ENCODE measurements at places on chromosomes 2 and 18.

GRCh38 chr2:19287324-19287723, 71.1 kb downstream of the OSR1 start:
- DNase-seq: no peak

GRCh38 chr2:165078913-165079312, 123.6 kb upstream of the SLC38A11 start:
- no peak for DNase-seq

GRCh38 chr2:217489145-217489960, 513.4 kb downstream of the TNS1 start:
- no peak for DNase-seq

DNA sequence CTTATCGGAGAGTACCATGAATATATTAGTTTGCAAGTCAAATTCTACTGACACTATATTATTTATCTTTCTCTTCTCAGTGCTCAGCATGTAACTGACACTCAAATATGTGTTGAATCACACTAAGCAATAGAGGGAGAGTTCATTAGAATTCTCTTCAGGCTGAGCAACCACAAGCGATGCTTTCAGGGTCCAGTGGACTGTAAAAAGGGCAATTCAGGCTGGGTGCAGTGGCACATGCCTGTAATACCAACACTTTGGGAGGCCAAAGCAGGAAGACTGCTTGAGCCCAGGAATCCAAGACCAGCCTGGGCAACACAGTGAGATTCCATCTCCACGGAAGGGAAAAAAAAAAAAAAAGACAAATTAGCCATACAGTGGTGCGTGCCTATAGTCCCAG, 16.3 kb downstream of the PDE6D start:
- no peak for DNase-seq

- DNase-seq: no peak
Observed at GRCh38 chr2:69055688-69056470, 42.9 kb downstream of the ANTXR1 start.

DNA sequence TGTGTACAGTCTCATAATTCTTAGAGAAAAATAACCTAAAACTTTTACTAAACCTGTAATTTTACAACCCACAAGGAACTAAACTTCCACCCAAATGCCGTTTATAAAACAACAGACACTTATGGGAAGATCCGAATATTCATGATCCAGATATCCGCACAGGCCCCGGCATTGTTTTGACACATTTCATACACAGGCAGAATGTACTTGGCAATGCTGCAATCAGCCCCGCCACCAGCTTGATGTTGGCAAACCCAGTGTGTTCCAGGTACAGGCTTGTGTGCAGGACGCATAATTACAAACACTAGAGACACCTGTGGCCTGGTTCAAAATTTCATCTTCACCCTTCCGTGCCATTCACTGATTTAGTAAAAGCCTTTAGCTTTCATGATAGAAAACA, 393.0 kb upstream of the SALL3 start:
- no peak for DNase-seq

DNA sequence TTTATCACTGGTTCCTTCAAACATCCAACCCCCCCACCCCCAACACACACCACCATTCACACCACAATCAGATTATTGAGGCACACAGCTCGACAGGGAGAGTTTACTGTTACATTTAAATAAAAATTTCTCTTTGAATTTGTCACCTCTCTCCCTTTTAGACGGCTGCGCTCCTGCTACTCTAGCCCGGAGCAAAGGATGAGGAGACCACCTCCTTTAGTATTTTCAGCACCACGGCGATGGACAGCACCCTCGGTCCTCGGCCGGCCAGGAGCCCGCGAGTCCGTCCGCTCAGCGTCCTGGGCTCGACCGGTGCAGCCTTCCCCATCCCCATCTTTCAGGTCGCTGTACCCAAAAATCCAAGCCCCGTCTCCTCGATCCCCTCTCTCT, 892 bp downstream of the CELF4 start:
- no peak for DNase-seq

DNA sequence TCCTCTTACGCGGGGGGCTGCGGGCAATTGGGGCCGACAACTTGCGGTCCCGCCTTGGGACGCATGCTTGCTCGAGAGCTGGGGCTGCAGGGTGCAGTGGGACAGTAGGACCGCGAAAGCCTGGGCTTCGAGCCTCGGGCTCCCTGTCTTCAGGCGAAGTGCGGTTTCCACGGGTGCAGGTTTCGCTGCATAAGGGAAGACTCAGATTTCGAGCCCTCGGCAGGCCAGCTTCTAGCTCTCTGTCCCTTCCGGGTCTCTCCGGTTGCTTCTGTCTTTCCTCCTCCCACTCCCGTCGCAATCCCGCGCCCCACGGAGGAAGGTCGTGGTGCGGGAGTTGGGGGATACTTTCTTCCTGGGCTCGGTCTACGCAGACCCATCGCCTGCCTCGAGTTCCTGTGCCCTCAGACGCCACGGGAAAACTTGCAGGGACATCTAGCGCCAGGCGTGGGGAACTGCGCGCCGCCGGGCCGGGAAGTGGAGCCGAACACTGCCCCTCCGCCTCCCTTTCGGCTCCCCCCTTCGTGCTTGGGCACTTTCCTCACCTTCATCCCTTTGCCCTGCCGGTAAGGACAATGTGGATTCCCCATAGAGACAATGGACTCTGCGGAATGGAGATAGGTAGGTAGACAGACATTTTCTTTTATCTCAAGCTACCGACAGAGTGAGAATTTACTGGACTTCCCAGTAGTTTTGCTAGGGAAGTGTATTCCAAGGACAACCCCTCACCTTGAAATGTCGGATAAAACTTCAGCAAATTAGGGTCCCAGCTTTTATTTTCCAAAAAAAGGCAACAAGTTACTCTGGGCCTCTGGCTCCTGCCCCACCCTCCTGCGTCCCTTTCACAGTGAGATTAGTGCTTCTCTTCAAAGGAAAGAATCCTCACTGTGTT, 4.2 kb upstream of the HOXD13 start:
- no peak for DNase-seq

DNA sequence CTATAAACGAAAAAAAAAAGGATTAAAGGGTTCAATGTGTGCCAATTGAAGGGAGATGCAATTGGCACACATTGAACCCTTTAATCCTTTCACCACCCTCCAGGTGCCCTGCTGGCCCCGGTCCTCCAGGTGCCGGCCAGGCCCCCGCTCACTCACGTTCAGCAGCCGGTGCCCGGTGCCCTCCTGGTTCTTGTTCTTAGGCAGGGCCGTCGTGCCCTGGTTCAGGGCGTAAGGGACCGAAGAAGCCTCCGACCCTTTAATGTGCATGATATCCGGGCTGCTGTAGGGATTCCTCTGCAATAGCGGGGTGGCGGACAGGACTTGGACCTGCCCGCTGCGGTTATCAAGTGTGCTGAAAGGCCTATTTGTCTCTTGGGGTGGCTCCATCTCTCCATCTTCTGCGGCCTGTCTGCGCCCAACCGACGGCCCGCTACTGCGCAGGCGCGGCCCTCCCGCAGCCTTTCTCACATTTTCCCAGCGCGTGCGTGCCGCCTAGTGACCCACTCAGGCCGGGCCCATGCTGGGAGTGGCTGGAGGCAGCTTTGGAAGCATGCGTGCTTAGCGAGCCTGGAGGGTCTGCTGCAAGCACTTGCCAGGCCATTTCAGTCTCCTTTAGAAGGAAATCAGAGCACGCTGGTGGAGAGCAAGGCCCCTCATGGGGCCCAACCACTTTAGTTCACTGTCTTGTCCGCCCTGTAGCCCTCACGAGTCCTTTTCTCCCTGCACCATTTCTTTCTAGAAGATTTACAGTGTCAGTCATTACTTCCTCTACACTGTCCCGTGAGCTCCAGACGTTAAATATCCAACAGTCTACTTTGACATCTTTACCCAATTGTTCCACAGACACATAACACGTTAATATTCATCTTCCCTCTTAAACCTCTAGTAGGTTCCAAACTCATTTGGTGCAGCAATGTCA, 24.3 kb downstream of the TMEM237 start:
- no peak for DNase-seq

- DNase-seq: no peak
Observed at GRCh38 chr2:26941486-26941885, 29.0 kb upstream of the MAPRE3 start.

GRCh38 chr2:131120815-131121317, 15.7 kb downstream of the PLEKHB2 start:
- no peak for DNase-seq

- no peak for DNase-seq
Observed at GRCh38 chr18:32906506-32907310, 133.9 kb upstream of the KLHL14 start.

DNA sequence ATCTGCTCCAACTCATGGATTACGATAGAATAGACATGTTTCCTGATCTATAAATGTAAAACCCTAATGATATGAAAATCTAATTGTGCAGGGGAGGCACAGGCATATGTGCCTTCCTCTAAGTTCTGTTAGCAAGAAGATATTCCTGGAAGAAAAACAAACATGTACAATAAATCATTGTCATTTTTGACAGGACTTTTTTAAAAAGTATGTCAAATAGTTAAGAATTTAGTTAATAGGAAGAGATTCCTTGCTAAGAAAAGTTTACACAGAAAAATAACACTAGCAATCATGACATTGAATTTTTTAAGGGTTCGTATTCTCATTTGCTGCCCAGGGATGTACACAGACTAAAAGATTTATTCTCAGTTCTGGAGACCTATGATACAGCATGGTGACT, 15.3 kb upstream of the CREB1 start:
- DNase-seq: no peak

DNA sequence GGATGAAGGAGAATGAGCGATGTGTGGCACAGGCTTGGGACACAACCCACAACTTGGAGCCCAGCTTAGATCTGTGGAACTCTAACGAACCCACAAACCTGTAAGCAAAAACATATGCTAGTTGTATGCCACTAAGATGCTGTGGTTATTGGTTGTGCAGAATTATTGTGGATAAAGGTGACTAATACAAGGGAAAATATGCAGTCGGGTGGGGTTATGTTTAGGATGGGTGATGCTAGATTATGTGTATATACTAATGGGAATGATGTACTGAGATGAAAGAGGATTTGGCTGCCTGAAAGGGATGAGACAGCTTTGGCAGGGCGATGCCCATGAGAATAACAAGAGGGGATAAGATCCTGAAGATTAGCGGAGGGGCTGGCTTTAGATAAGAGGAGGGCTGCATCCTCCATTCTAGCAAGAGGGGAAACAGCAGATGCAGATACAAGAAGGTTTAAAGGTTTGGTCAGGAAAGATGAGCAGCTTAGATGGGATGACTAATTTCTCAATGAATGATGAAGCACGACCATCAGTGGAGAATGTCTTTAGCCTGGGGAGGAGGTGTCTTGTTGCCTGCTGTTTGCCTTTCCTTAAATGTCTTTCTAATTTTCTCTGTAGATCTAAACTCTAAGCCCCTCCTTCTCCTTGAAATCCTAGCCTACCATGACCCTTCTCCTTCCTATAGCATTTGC, 49.6 kb downstream of the GALNT14 start:
- no peak for DNase-seq

GRCh38 chr18:66966171-66966570, 362.3 kb upstream of the CDH19 start:
- no peak for DNase-seq

DNA sequence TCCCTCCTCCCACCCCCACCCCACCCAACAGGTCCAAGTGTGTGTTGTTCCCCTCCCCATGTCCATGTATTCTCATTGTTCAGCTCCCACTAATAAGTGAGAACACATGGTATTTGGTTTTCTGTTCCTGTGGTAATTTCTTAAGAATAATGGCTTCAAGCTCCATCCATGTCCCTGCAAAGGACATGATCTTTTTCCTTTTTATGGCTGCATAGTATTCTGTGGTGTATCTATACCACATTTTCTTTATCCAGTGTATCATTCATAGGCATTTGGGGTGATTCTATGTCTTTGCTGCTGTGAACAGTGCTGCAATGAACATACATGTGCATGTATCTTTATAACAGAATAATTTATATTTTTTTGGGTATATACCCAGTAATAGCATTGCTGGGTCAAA, 12.3 kb upstream of the ASAP2 start:
- no peak for DNase-seq

GRCh38 chr2:24886126-24886501, 33.9 kb downstream of the ADCY3 start:
- no peak for DNase-seq

- no peak for DNase-seq
Observed at GRCh38 chr2:235728800-235729556, 235.1 kb downstream of the AGAP1 start.

GRCh38 chr2:240338274-240338673, 97.2 kb upstream of the GPC1 start:
- DNase-seq: no peak

DNA sequence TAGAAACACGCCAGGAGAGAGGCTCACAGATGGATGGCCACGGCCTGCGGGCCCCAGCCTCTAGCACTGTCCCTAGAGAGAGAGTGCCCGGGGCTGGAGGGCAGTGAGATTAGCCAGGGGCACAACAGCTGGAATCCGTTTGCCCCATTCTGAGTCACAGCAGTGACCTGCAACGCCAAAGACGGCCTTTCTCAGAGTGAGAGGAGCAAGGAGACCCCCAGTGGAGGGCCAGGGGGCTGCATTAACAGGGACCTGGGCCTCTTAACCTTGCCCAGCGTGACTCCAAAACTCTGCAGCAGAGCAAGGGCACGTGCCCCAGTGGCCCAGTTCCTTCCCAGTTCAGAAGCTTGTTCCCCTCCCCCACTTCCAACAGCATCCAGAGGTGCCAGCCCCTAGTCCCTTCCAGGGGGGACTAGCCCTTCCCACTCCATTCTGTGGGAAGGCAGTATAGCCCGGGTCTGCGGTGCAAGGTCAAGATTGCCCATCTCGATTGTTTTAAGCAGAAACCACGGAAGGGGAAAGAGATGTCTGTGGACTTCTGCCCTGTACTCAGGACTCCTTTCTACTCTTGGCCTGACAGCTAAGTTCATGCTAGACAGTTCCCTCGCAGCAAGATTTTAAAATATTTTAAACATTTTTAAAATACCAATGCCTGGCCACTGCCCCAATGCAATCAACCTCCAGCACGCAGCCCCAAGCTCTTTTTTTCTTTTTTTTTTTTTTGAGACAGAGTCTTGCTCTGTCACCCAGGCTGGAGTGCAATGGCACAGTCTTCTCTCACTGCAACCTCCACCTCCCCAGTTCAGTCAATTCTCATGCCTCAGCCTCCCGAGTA, 50.9 kb upstream of the BIN1 start:
- no peak for DNase-seq

- DNase-seq: no peak
Observed at GRCh38 chr2:44708661-44709000, 232.9 kb upstream of the SIX3 start.

- no peak for DNase-seq
Observed at GRCh38 chr2:104368089-104368488, 485.8 kb upstream of the POU3F3 start.

DNA sequence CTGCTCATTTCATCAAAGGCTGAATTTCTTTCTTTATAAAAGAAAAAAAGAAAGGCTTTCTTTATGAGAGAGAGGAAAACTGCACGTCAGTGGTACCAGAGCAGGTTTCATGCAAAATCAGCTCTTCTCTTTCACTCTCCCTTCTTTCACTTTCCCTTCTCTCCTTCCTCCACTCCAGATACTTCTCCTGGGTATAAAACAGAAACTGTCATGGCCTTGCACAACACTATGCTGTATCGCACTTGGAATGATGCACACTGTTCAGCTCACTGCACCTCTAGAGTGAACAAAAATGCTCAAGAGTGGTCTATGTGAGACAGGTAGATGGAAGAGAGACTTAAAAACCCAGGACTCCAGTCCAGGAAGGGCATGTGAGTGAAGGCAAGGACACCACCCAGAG, 73.8 kb downstream of the KLF7 start:
- DNase-seq: no peak

Measured in stimulated activated CD4-positive, alpha-beta T cell treated with anti-CD3 and anti-CD28 coated beads, Interleukin-2, amount 100 ng/mL, for 48 hours (primary cell).